ENCODE measurements at places on chromosomes 16 and 17.

GRCh38 chr17:50637829-50638605, 3.3 kb downstream of the ABCC3 start:
- DNase-seq: no peak

DNA sequence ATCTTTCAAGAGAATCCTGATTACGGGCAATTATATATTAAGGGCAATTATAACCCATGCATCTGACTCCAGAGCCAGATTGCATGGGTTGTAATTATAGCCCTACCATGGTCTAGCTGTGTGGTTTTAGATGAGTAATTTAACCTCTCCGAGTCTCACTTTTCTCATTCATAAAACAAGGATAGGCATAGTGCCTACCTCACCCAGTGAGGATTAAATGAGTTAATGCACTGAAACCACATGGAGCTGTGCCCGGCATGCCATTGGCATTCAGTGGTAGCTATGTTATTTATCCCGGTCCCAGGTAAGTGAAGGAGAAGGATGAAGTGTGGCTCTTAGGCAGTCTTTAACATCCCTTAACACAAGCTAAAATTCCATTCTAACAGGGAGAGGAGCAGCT, 6.3 kb downstream of the SNX20 start:
- no peak for DNase-seq

- peak; percentile 41 for DNase-seq
Measured at GRCh38 chr17:76345377-76345974, 8.2 kb downstream of the PRPSAP1 start.

- no peak for DNase-seq
Measured at GRCh38 chr16:12587646-12588277, 215.9 kb downstream of the CPPED1 start.

- DNase-seq: peak; percentile 20
Measured at GRCh38 chr17:9725575-9725974, 65.8 kb downstream of the DHRS7C start.

- DNase-seq: peak; percentile 73
Measured at GRCh38 chr16:84907575-84907974, 87.8 kb downstream of the CRISPLD2 start.

DNA sequence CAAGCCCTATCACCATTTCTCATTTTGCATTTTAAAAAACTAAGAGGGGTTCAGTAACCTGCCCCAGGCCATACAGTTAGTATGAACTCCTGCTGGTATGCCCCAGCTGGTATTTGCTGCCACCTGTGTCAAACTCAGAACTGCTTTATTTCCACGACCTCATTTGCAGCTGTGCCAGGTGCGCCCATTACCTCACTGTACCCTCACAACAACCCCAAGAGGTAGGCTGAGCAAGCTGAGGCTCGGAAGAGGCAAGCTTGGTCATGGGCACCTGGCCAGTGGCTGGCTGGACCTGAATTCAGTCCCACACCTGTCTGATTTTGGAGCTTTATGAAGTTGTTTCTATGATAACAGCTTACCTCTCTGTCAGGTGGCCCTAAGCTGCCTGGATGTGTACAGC, 7.6 kb downstream of the EPN2 start:
- no peak for DNase-seq

GRCh38 chr17:36500745-36501225, 14.3 kb downstream of the ZNHIT3 start:
- no peak for DNase-seq

DNA sequence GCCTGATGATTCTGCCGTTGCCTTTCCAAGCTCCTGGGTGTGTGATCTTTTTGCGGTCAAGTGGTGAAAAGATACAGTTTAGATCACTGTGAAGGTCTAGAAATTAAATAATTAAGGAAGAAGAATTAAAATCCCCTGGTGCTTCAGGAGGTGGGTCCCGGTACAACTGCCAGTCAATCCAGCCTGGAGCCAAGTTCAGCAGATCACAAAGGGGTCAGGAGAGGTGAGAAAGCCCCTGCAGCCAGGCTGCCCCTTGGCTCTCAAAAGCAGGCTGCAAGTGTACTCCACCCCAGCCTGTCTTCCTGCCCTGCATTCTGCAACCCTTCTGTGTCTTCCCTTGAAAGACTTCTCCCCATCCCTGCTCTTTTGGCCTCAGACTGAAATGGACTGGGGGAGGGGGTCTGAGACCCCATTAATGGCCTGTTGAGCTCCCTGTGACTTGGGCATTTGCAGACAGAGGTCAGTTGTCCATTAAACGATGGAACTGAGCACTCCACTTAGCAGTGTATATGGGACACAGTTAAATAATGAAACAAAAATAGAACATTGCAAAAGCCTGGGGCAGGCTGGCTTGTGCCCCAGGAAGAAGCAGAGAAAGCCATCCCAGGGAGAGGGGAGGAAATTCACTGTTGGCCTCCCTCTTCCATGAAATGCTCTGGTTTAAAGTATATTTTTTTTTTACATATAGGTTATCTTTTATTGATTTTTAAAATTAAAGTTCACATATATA, 15.1 kb downstream of the CACNG5 start:
- no peak for DNase-seq

GRCh38 chr17:75783069-75783783, 1.4 kb upstream of the UNK start:
- DNase-seq: peak; percentile 47

- no peak for DNase-seq
Measured at GRCh38 chr16:52690468-52690867, 143.5 kb upstream of the TOX3 start.
